Mesothelial cell of epicardium (in vitro differentiated cells): ENCODE measurements at places on chromosomes 6 and 20. TPM values are rescaled to one million over a fixed set of nuclear protein-coding genes. Genes with fewer than 3 reads are reported as not detected.

Gene UBE3D
- total RNA-seq, result 9.3 to 12.0 TPM (median 10.8 TPM) in 3 replicates

Gene MACROD2
- total RNA-seq, result 10.0 to 11.8 TPM (median 11.2 TPM) in 3 replicates

Gene IP6K3
- total RNA-seq, result 0.11 to 0.16 TPM in 2 of 3 replicates, not detected in the other

Gene EPHA7
- total RNA-seq, result 11.3 to 12.4 TPM (median 11.7 TPM) in 3 replicates

Gene BACH2
- 34.1 to 36.1 TPM (median 34.1 TPM) in 3 replicates for total RNA-seq
